ENCODE measurements at places on chromosomes 6 and 20.

DNA sequence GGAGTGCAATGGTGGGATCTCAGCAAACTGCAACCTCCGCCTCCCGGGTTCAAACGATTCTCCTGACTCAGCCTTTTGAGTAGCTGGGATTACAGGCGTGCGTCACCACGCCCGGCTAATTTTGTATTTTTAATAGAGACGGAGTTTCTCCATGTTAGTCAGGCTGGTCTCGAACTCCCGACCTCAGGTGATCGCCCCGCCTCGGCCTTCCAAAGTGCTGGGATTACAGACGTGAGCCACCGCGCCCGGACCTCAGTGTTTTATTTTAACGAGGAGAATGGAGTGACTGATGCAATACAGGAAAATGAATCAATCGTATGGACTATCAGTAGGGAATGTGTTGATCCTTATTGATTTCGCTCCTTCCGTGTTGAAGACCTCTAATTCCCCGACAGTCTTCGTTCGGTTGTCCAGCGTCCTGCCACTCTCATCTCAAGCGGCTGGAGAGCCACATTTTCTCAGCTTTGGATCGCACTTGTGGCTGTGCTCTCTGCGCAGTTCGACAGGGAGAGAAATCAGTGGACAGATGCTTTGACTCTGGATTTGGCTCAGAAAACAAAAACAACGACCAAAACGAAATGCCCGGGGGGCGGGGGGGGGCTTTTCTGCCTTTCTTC is 166.2 kb downstream of the TRIM27 start:
- no peak for DNase-seq

DNA sequence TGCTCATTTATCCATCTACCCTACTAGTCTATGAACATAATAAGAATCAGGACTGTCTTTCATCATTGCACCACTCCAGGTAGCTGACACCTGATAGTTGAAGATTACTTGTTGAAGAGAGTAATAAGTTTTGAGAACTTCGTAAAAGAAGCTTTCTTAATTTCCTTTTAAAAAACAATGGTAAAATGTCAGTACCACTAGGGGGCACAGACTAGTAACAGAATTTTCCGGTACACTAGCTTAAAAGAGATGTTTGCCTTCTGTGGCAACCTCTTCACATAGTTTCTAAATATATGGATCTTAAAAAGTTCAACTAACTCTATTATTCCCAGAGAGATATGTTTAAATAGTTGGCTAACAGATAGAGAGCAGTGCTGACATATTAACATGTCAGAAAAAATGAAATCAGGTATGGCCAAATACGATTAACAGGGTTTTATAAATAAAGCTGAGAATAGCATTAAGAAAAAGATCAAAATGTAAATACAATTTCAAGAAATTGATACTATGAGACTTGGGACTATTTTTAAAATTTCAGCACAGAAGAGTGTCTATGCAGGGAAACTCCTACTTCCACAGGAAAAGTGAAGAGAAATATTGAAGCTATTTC is 5.4 kb upstream of the KCNQ5 start:
- DNase-seq: peak; percentile 42

GRCh38 chr6:35047265-35048011 is 93.7 kb downstream of the TCP11 start:
- DNase-seq: peak; percentile 39

GRCh38 chr6:4818272-4818938 is 42.2 kb downstream of the CDYL start:
- DNase-seq: no peak

GRCh38 chr6:161835500-161836215 is 561.8 kb upstream of the AGPAT4 start:
- no peak for DNase-seq

GRCh38 chr6:12275107-12275506 is 15.1 kb upstream of the EDN1 start:
- DNase-seq: peak; percentile 53

DNA sequence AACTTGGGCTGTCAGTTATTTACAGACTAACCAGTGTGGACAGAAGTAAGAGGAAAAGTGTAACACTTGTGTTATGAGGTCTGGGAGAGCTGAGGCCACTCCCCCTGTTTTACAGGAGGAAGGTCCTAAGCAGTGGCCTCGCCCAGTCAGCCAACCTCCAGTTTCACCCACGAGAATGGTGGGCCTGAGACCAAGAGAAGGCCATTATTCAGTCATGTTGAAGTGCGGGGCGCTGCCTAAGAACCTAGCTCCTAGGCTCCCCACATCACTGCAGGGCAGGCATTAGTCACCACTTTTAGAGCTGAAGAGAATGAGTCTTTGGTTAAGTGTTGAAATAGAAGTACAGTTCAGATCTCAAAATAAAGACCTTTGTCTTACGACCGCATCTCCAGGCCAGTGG is 27.9 kb downstream of the CDYL start:
- peak; percentile 73 for DNase-seq

- DNase-seq: no peak
These were observed 273.6 kb upstream of the SUPT3H start for GRCh38 chr6:45651301-45651700.

DNA sequence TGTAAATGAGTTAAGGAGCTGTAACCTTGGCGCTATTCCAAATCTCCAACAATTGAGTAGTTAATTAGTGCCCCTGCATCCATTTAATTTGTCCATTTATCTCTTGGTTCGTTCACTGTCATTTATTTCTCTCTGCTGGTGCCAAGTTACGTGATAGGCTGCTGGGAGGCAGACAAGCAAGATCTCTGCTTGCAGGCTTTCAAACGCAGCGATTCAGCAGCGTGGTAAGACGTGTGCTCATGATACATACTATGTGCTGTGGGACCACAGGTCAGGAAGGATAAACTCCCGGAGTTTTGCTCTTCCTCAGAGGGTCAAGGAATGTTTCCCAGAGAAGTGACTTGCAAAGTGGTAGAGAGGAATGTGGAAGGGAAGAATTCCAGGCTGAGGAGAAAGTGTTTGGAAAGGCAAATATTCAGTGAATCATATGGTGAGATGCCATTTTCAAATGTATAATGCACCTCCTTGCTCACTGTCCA is 46.4 kb downstream of the UTRN start:
- peak; percentile 61 for DNase-seq

DNA sequence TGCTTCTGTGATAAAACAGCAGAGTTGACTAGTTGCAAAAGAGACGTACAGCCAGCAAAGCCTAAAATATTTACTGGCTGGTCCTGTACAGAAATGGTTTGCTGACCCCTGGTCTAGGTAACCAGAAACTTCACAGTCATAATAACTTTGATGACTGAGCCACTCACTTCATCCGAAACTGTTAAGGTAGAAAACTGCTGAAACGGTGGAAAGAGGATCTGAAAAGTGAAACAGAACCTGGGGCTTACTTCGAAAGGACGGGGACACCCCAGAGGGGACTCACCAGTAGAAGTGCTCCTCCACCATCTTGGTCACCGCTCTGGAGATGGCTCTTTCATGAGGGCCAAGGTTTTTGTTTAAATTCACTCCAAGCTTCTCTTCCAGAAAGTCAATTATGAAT is 16.4 kb downstream of the FAXC start:
- no peak for DNase-seq

DNA sequence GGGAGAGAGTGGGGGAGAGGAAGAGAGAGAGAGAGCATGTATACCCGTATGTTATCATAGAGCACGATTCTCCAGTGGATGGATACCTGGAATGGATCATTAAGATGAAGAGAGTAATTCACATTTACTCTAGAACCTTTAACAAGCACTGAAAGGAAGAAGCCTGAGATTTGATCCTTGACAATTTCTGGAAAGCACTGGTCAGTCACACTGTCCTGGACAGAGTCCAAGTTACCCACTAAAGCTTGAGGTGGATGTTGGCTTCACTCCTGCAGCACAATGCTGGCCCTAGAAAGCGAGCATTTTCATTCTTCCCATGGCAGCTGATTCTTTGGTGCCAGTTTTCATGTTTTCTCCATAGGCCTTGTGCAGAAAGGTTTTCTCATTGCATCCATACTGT is 25.6 kb downstream of the NFYA start:
- DNase-seq: no peak
